ENCODE measurements at places on chromosomes 11 and 22.

- DNase-seq: no peak
These were observed 44.7 kb upstream of the MTMR2 start for GRCh38 chr11:95968585-95968984.

- DNase-seq: no peak
These were observed 704.1 kb upstream of the CCDC90B start for GRCh38 chr11:83990160-83990733.

DNA sequence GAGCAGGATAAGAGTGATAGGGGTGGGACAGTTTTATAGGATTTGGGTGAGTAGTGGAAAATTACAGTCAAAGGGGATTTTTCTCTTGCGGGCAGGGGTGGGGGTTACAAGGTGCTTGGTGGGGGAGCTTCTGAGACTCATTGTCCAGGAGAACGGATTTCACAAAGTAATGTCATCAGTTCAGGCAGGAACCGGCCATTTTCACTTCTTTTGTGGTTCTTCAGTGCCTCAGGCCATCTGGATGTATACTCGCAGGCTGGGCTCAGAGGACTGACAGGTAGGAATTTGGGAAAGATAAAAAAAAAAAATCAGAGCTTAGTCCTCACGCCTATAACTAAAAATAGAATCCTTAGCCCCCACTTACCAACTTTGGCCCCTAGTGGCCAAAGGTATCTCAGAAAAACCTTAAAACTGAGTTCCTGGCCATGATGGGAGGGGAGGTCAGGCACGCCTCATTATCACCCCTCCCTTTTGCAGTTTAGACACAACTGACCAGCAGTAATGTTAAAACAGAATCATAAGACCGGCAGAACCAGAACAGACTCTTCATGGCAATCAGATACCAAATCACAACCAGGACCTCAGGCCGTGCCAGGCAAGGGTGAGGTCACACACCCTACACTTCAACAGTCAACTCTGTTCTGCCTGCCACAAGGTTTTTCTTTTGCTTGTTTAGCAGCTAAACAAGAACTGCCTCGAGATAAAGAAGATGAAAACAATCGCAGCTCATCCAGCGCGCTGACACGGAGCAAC, 8.9 kb upstream of the APOBEC3G start:
- no peak for DNase-seq

DNA sequence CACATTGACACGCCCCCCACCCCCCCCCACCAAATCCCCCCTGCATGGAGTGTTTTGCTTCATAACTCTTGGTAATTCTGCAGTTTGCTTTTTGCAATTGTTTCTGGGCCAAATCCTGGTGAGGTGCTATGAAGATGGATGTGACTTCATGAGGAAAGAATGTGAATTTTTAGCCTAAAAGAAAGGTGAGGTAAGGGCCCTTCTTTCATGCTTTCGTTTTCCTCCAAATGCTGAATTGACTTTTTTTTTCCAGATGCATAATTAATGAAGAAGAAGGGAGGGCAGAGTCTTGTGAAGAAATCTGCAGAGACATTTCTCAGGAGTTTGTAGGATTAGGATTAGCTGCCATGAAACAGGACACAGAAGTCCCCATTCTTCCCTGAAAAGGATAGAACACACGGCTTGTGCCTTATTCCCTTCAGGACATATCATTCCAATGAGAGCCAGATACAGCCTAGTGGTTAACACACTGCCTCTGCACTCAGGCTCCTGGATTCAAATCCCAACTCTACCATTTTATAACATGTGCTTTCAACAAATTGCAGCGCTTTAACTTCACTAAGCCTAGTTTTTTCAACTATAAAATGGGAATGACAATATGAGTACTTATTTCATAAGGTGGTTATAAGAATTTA, 19.6 kb upstream of the TBCEL start:
- DNase-seq: no peak

- DNase-seq: no peak
These were observed 239.0 kb upstream of the CCDC179 start for GRCh38 chr11:23099256-23099655.

DNA sequence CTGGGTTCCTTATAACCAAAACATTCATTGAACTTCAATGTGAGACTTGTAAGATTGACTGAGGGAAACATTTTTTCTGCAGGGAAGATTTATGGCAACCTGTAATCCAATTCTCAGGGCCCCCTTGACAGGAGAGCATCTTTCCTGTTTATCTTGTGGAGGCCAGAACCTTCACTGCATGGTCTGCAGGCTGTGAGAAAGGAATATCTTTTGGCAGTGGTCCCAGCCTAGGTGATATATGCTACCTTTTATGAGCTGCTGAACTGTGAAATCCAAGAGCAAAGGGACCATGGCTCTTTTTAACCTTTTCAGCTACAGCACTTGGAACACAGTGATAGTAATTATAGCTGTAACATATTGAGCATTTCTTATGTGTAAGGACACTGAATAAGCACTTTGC, 590.2 kb upstream of the B3GAT1 start:
- no peak for DNase-seq

- peak; percentile 71 for DNase-seq
These were observed 24.8 kb downstream of the PAK1 start for GRCh38 chr11:77449060-77449521.

- no peak for DNase-seq
These were observed 93.1 kb downstream of the HIPK3 start for GRCh38 chr11:33350287-33350686.

GRCh38 chr11:62770778-62771143, 435 bp upstream of the TAF6L start:
- DNase-seq: no peak

Data from NT2/D1 (cell line).